Stimulated activated memory B cell treated with anti-CD40 and anti-IgM and Interleukin-4, amounts not matched to agents 10 μg/mL and 1 μg/mL and 100 μg/mL, for 72 hours (primary cell): ENCODE measurements at places on chromosomes 3 and 15.

DNA sequence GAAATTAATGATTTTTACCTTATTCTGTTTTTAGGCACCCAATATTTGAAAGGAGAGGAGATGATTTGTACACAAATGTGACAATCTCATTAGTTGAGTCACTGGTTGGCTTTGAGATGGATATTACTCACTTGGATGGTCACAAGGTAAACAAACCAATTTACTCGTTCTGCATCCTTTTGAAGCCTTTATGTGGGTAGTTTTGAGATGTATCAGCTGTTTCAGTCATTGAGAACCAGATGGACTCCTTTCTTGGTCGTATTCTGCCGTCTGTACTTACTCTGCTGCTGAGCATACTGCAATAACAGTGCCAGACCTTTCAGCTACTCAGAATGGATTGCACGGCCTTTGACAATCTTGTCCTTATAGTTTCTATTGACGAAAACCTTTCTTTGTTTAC lies 13.3 kb downstream of the DNAJB11 start:
- ATAC-seq = no peak

DNA sequence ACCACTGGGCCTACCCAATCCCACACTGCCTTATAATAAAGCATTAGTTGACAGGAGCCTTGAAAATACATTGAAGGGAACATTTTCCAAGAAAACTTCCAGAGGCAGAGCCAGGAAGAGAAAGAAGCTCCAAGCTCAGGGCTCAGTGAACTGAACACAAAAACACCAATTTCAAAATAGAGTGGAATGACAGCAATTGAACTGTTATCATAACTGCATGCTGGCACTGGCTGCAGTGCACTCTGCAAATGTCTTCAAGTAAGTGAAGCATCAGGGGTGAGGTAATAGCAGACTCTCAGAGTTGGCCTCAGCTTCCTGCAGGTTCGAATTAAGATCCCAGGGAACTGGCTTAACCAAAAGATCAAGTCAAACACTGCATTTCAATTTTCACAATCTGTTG lies 388.0 kb upstream of the WNT5A start:
- ATAC-seq = no peak

- ATAC-seq = no peak
Measured at GRCh38 chr3:42052484-42053351, 38.4 kb upstream of the TRAK1 start.

GRCh38 chr3:46082849-46083248 lies 55.6 kb upstream of the XCR1 start:
- no peak for ATAC-seq

GRCh38 chr3:197490098-197491058 lies 65.4 kb downstream of the BDH1 start:
- ATAC-seq = no peak

- no peak for ATAC-seq
Measured at GRCh38 chr15:68981941-68982340, 32.6 kb upstream of the NOX5 start.

DNA sequence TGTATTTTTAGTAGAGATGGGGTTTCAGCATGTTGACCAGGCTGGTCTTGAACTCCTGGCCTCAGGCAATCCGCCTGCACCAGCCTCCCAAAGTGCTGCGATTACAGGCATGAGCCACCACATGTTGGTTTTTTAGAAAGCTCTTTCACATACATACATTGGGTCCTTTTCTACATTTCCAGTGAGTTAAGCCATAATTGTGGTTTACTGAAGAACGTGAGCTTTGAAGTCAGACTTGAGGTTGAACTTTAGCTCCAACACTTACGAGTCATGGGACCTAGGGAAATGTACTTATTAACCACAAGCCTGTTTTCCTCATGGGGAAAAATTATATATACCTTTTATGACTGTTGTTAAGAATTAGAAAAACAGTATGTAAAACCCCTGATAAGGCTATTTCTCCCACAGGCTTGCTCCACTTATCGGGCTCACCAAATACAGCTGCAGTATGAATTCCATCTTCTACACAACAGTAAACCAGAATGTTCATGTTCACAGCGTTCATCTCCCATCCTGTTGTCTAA lies 39.0 kb downstream of the GPR160 start:
- no peak for ATAC-seq

GRCh38 chr3:89363171-89363570 lies 255.8 kb downstream of the EPHA3 start:
- ATAC-seq = no peak

DNA sequence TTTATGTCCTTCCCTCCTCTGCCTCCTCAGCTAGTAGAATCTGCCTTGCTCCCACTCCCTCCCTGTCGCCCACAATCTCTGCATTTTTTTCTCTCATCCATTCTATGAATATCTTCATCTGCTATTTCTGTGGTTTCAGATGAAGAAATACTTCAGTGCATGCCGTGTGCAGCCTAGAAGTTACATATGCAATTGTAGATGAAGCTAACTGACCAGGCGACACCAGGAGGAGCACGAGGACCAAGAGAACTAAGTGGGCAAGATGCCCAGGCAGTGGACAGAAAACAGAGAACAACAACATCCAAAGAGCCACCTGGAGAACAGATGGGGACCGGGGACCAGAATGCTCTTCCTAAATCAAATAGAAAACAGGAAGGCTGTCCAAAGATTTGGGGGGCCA lies 121.4 kb upstream of the ATP11B start:
- ATAC-seq = no peak

DNA sequence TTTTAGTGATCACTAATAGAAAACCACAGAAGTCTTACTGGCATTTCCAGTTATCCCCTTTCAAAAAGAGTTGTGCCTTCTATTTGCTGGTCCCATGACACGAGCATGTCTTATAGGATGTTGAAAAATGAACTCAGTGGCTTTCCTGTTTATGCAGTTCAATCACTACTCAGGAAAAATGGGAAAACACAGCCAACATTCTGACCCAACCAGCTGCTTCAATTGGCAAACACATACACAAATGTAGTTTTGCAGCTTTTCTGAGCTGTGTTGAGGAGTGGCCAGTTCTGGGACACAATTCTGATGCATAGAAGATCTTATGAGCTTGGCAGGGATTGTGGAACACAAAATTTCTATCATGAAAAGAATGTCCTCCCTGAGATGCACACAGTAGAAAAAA lies 40.3 kb downstream of the FSTL1 start:
- no peak for ATAC-seq

- no peak for ATAC-seq
Measured at GRCh38 chr3:70988111-70988510, 595.4 kb downstream of the FOXP1 start.

DNA sequence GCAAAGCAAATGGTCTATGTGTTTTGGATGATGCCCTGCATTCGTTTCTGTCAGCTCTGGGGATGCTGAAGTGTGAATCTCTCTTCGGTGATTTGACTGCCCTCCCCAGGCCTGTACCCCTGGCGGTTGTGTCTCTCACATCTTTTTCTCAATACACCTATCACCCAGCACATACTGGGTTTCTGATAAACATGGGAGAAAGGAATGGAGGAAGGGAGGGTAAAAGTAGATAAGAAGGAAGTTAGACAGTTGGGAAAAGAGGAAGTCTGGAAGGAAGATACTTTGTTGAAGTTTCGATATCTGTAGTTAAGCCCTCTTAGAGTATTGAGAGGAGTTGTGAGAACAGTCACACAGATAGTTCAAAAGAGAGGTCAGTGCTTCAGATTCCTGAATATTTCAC lies 35.8 kb upstream of the LRTM1 start:
- ATAC-seq = no peak

DNA sequence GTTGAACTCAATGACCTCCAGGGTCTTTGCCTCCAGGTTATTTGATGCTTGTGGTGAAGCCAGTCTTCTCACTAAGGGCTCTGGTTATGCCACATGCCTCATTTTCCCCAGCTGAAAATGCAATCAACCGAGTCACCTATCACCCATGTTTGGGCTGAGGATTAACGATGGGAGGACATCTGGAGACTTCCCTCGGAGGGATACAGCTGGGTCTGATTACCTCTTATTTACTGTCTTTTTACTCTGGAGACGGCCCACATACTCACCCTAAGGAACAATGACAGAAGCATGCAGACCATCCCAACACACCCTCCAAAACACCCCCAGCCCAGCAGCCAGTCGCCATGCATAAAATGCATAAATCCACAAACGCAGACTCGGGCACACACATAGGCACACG lies 187.4 kb downstream of the OPA1 start:
- ATAC-seq = no peak

- no peak for ATAC-seq
Measured at GRCh38 chr3:11072631-11073030, 80.1 kb downstream of the SLC6A1 start.

GRCh38 chr3:12842469-12842868 lies 1.1 kb upstream of the RPL32 start:
- no peak for ATAC-seq

GRCh38 chr15:28921919-28922706 lies 36.3 kb downstream of the APBA2 start:
- ATAC-seq = peak; percentile 41

GRCh38 chr15:92821491-92822116 lies 78.5 kb upstream of the CHD2 start:
- peak; percentile 18 for ATAC-seq

DNA sequence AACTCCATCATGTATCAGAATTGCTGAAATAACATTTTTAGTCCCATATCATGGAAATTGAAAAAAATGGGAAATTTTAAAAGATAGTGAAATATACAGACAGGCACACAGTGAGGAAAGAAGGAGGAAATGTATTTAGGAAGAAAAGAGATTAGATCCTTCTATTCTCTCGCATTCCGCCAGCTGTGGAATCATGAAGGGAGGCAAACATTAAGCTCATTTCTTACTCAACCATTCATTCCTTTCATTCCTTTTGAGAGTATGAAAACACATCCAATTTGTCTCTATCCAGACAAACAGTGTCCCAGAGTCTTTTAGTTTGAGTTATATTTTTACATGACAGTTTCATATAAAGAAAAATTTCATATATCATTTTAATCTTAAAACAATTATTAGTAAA lies 52.5 kb upstream of the KCNMB2 start:
- ATAC-seq = no peak

- ATAC-seq = no peak
Measured at GRCh38 chr3:45182915-45183871, 37.0 kb upstream of the CDCP1 start.

DNA sequence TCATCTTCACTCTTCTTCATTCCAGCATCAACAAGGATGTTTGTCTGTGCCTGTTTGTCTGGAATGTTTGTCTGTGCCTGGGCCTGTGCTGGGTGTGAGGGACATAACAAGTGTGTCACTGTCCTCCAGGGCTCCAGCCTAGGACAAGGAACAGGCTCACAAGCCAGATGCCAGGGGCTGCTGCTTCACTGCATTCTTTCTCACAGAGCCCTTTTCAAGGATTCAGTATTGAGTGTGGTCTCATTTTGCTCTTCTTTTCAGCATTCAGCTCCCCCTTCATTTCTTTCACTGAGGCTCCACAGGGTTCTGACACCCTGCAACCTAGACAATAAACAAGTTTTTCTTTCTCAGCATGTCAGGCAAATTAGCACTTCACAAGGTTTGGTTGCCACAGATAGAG lies 43.6 kb upstream of the KY start:
- ATAC-seq = no peak

DNA sequence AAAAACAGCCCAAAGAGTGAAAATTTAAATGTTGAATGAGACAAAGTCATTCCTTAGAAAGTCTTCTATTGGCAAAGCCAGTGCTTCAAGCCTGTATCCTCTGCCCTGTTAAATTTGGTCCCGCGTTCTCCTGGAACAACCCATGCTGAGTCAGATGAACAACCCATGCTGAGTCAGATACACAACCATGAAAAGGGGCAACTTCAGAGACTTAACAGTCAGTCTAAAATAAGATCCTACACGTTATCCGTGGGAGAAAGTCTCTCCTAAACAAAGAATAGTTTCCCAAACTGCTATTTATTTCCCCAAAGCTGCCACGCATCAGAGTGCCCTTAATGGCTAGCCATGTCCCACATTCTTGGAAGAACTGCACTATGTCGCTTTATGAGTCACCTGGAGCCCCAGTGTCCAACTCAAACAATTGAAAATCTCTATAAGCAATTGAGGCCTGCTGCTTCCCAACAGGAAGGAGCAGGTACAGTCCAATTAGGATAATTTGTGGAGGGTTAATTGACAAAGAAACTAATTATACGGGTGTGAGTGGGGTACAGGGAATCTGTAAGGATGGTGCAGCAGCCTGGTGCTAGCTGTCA lies 66.1 kb downstream of the WHAMM start:
- ATAC-seq = no peak

- ATAC-seq = no peak
Measured at GRCh38 chr3:150273396-150273795, 134.7 kb upstream of the TSC22D2 start.

GRCh38 chr3:87615506-87615905 lies 339.1 kb upstream of the POU1F1 start:
- no peak for ATAC-seq

GRCh38 chr3:45555086-45555591 lies 39.4 kb upstream of the LIMD1 start:
- ATAC-seq = no peak

- no peak for ATAC-seq
Measured at GRCh38 chr15:51087513-51087912, 7.2 kb downstream of the TNFAIP8L3 start.

GRCh38 chr15:63509955-63510940 lies 5.9 kb downstream of the USP3 start:
- ATAC-seq = no peak

GRCh38 chr3:88113311-88114162 lies 36.2 kb upstream of the C3orf38 start:
- peak; percentile 64 for ATAC-seq

- no peak for ATAC-seq
Measured at GRCh38 chr15:50150349-50150748, 31.3 kb upstream of the ATP8B4 start.

GRCh38 chr3:43074901-43075689 lies 30.8 kb downstream of the POMGNT2 start:
- ATAC-seq = no peak

DNA sequence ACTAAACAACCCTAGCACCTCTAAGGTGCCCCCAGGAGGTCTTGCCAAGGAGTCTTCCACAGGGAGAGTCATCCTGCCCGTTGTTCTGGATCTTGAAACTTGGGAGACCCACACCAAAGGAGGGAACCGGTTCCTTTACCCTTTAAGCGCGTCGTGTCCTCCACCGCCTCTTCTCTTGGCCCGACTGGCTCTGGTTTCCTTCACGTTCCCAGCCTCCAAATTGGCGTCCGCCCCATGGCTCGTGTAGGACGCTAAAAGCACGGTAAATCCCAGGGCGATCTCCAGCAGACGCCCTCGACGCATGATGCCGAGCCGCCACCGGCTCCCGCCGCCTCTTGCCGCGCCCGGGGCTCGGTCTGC lies 1.1 kb downstream of the FBN1 start:
- no peak for ATAC-seq

GRCh38 chr3:116005404-116005803 lies 382.1 kb downstream of the GAP43 start:
- no peak for ATAC-seq

- ATAC-seq = no peak
Measured at GRCh38 chr3:7397097-7397496, 536.2 kb downstream of the GRM7 start.

GRCh38 chr3:162719684-162720341 lies 1223.2 kb downstream of the OTOL1 start:
- ATAC-seq = no peak
